Left kidney (tissue), 8 donors: ENCODE measurements at places on chromosomes 1 and 21. TPM values are rescaled to one million over a fixed set of nuclear protein-coding genes. Genes with fewer than 3 reads are reported as not detected.

DNA sequence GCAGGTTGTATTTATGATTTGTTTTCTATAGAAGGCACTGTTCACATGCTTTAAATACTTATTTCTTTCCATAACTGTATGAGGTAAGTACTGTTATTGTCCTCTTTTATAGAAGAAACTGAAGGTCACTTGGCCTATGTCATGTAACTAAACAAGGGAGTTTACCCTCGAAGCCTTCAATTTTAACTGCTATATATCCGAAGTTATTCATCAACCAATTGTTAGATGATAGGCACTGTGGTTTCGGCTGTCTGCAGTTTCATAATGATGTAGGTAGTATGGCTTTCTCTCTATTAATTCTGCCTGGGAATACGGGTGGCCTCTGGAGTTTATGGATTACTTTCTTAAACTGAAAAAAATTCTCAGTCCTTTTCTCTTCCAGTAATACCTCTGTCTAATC is 413.3 kb upstream of the ADGRL2 start:
- no peak for DNase-seq

DNA sequence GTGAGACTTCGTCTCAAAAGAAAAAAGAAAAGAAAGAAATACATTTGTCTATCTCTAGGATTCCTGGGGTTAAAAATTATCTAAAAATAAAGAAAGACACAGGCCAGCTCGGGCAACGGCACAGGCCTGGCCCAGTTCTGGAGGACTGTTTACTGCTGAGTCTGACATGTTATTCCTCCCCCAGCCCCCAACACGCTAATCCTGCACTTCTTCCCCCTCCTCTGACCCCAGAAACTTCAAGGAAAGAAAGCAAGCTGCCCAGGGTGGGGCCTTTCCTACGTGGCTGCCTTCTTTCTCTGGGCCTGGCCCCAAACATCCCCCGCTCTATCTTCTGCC is 40.0 kb downstream of the ACOT7 start:
- DNase-seq: no peak

- DNase-seq: no peak
Measured at GRCh38 chr1:56095696-56096665, 483.4 kb downstream of the PLPP3 start.

DNA sequence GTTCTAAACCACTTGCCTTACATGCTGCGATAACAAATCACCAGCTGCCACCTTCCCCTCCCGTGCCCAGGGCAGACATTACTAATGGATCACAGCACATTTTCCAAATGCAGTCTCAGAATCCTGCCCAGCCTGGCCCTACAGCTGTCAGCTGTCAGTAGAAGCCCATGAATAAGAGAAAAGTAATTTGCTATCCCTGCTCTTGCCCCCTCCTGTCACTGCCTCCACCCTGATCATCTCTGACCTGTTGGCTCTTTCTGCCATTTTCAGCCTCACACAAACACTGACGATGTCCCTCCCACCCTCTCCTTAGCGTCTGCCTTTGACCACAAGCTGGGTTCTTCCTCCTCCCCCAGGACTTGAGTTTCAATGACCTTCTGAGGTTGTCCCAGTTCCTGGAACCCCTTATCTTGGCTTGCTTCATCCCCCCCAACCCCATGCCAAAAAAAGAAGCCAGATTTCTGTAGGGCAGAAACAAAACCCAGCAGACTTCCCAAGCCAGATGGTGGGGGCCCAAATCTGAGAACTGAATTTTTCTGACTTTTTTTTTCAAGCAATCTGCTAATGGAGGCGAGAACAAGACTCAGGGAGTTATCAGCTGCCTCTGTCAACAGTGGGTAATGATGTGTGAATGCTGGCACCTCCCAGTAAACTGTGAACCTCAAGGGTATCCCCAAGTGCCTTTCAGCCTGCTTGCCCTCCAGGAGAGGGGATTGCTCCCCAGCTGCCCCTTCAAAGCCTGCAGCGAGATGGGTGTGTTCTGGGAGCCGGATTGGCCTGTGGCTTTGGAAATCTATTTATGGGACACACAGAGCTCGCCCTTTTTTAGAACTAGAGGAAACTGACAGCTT is 216.5 kb upstream of the VAMP3 start:
- no peak for DNase-seq

GRCh38 chr1:178512566-178513277 is at the start of gene TEX35:
Gene TEX35 (plus strand): TSS chr1:178513109. CDS start chr1:178513189, 80 bp downstream.
- DNase-seq: no peak

Gene AVPR1B
- polyA plus RNA-seq: 0.85 TPM

Gene CD84
- polyA plus RNA-seq: 1.1 TPM

Gene AGO3
- polyA plus RNA-seq: 18.6 TPM

Gene AADACL4
- 1.8 TPM for polyA plus RNA-seq

Gene VAV3
- polyA plus RNA-seq: 136 TPM
